ENCODE measurements at places on chromosomes 6 and 20.

- no peak for DNase-seq
These were observed 135.1 kb downstream of the PLG start for GRCh38 chr6:160837146-160837545.

DNA sequence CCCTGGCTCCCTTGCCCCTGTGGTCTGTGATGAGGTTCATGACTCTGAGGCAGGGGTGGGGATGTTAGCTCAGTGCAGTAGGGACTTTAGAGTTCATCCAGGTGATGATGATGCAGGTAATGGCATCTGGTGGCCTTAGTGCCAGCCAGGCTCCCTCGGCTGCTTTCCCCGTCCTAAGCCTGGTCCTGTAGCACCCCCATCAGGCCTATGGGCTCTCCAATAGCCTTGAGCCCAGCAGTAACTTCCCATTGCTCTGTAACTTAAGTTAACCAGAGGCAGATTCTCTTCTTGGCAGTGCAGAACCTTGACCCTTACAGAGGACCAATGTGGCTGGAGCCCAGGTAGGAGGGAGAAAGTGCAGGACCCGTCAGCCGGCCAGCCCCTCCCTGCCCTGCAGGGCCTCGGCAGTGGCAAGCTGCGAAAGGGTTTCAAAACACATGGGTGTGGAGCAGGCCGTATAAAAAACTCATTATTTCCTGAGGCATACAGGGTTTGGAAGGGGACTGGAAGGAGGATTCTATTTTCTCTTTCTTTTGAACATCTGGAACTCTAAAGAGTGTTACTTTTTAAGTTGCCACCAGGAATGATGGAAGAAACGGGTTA is 406.9 kb downstream of the CDH26 start:
- no peak for DNase-seq

- DNase-seq, result no peak
These were observed 280.6 kb upstream of the SULF2 start for GRCh38 chr20:48065833-48066232.

- no peak for DNase-seq
These were observed 88.9 kb upstream of the ATXN1 start for GRCh38 chr6:16849988-16850680.

DNA sequence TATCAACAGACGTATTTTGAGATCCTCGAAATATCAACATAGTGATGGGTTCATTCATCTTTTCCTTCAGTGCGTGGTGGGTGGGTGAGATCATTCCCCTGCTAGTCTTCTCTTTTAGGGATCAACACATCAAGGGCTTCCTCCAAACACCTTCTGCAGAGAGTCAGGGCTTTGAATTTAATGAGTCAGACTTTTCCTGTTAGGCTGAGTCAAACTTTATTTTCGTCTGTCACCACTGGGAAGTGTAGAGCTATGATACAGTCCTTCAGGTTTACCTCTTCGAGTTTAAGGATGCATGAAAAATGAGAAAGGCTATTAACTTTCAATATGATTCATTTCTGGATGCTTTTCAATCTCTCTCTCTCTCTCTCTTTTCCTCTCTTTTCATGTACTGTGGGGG is 189.1 kb downstream of the BMP2 start:
- no peak for DNase-seq

GRCh38 chr20:62774762-62775161 is 21.5 kb upstream of the MRGBP start:
- peak; percentile 76 for DNase-seq

DNA sequence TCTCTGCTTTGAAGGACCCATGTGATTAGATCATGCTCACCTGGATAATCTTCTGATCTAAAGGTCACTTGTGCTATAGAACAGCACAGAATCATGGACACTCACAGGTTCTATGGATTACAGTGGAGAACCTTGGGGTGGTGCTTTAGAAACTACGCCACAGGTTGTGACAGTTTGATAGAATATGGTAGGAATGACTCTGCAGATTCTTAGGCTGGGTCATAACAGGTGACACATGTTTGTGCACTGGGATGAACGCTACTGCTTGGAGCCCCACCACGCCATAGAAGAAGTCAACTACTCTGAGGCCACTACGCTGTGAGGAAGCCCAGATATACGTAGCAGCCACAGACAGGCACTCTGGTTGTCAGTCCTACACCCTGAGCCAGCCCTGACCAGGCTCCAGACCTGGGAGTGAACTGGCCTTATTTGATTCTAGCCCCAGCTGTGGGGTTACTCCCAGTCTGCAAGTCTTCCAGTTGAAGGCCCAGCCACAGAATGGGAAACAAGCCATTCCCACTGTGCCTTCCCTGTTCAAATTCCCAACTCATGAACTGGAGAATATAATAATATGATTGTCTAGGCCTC is 99.0 kb upstream of the SLC24A3 start:
- DNase-seq, result no peak

GRCh38 chr20:63574156-63574828 is at the start of gene HELZ2:
TSS of gene HELZ2 (minus strand) at chr20:63574239. CDS start at chr20:63572385, 1,854 bp downstream.
- DNase-seq, result peak; percentile 48
